Uterus (tissue), 4 donors: ENCODE measurements at places on chromosomes 3 and 15. TPM values are rescaled to one million over a fixed set of nuclear protein-coding genes. Genes with fewer than 3 reads are reported as not detected.

LSM3 gene
- total RNA-seq, result 14.1 TPM

CD80 gene
- 0.14 TPM for total RNA-seq

DNA sequence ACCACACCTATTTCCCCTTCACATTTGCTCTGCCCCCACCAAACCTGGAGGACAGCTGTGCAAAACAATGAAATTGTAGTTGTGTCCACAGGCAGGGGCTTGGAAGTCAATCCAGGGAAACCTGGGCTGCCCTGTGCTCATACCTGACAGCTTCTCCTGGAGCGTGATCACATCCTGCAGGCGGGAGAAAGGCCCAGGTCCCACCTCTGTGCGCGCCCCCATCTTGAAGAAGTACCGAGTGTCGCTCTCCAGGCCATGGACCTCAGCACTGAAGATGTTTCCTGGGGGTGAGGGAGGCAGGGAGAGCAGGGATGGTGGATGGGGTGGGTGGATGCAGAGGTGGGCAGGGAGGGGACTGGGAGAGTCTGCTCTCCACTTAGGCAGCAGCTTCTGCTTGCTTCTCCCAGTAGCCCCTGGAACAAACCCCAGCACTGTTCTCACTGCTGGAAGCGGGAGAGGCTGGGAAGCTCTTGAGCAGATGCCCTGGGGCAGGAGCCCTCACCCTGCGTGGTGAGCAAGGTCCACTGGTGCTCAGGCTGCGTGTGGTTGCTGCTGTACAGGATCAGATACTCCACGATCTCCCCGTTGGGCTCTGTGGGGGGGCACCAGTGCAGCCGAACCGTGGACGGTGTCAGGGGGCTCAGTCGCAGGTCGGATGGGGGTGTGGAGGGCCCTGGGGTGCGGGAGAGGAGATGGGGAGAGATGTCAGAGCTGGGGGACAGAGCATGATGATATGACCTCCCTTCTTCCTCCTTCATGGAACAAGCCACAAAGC, 10.7 kb upstream of the IGDCC3 start:
- DNase-seq, result no peak

GRCh38 chr3:114445233-114445632, 151.4 kb downstream of the TIGIT start:
- DNase-seq, result no peak

DNA sequence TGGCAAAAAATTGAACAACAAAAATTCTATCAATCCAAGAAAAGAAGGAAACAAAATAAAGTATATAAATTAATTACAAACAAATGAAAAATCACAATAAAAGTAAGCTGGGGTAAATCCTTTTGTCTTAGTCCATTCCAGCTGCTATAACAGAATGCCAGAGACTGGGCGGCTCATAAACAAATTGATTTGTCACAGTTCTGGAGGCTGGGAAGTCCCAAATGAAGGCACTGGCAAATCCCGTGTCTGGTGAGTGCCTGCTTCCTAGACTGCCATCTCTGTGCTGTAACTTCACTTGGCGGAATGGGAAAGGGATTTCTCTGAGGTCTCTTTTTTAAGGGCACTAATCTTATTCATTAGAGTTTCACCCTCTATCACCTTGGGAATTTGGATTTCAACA, 53.6 kb upstream of the RPL35A start:
- DNase-seq, result no peak

- no peak for DNase-seq
Observed at GRCh38 chr3:188397766-188398705, 244.1 kb downstream of the LPP start.

GRCh38 chr3:150232992-150233451, 175.1 kb upstream of the TSC22D2 start:
- no peak for DNase-seq

DNA sequence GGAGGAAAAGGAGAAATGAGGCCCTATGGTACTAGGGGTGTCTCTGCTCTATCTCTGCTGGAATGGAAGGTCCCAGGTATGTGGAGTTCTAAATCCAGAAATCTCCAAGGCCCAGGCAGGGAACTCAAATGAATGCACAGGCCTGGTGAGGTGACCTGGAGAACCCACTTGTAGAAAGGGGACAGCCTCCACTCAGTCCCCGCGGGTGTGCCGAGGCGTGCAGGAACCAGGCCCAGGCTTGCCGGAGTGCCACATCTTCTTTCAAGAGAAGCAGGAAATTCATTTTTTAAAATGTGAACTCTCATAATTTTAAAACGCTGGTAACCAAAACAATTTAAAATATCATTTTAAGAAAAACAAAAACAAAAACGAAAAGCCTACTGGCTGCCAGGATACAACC, 32.2 kb upstream of the ADCY5 start:
- no peak for DNase-seq

GRCh38 chr3:31105438-31106077, 211.1 kb upstream of the GADL1 start:
- no peak for DNase-seq
